ENCODE measurements at places on chromosomes 3 and 15.

GRCh38 chr3:17044855-17045254, 160.1 kb downstream of the PLCL2 start:
- no peak for DNase-seq

DNA sequence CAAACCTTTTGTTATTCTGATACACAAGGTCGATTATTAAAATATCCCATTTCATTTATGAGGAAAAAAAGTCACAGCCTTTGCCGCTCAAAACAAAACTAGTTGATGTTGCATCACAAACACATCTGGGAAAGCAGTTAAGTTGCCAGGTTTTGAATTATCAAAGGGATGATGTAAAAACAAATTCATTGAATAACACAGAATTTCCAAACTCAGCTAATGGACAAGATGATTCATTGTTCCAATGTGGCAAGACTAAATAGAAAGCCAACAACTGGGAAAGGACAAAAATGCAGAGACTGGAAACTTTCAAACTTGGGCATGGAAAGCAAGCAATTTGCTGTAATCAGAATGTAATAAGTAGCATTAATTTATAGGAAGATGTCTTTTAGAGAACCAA, 610.0 kb upstream of the ZNF385D start:
- peak; percentile 41 for DNase-seq

DNA sequence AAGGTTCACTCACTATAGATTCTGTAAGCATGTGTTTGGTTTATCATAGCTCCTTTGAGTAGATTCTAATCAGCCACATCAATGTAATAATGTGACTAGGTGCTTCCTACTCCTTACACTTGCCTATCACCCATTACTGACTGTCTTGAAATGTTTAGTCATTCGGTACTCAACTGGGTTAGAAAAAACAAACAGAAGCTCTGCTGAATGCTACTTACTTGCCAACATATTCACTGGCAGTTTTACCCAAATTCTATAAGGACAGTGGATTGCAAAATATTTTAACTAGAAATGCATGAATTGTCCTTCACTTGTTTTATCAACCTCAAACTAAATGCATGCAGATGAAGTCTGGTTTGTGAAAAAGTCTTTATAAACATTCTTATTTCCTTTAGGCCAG, 352.1 kb upstream of the ALCAM start:
- peak; percentile 3 for DNase-seq

GRCh38 chr3:46661776-46662766, 31.4 kb downstream of the ALS2CL start:
- no peak for DNase-seq

GRCh38 chr15:35325374-35325941, 220.5 kb downstream of the DPH6 start:
- DNase-seq, result no peak

- DNase-seq, result no peak
These were observed 39.9 kb downstream of the LEO1 start for GRCh38 chr15:51931638-51932037.

DNA sequence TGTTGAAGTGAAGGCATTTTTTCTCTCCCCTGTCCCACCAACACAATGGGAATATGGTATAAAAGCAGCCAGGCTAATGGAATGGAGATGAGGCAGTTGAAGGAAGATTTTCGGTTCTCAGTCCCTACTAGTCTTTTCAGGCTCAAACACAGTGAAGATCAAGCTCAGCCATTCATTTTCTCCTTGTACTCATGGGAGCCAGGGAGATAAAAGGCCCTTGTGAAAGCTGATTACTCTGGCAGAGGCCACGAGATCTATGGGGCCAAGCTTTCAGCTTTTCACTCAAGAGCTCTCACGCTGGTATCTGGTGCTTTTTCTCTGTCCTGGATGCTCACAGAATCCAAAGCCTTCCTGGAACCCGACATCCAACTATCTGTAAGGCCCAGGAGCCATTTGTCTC, 14.5 kb upstream of the FAN1 start:
- DNase-seq, result no peak

GRCh38 chr3:183341545-183342288, 86.7 kb downstream of the MCF2L2 start:
- DNase-seq, result no peak

- peak; percentile 84 for DNase-seq
These were observed 388.0 kb downstream of the ZBTB20 start for GRCh38 chr3:114758831-114759699.

GRCh38 chr3:25749031-25749581, 34.1 kb downstream of the NGLY1 start:
- DNase-seq, result no peak

GRCh38 chr15:88322461-88322860, 65.9 kb upstream of the NTRK3 start:
- DNase-seq, result no peak

DNA sequence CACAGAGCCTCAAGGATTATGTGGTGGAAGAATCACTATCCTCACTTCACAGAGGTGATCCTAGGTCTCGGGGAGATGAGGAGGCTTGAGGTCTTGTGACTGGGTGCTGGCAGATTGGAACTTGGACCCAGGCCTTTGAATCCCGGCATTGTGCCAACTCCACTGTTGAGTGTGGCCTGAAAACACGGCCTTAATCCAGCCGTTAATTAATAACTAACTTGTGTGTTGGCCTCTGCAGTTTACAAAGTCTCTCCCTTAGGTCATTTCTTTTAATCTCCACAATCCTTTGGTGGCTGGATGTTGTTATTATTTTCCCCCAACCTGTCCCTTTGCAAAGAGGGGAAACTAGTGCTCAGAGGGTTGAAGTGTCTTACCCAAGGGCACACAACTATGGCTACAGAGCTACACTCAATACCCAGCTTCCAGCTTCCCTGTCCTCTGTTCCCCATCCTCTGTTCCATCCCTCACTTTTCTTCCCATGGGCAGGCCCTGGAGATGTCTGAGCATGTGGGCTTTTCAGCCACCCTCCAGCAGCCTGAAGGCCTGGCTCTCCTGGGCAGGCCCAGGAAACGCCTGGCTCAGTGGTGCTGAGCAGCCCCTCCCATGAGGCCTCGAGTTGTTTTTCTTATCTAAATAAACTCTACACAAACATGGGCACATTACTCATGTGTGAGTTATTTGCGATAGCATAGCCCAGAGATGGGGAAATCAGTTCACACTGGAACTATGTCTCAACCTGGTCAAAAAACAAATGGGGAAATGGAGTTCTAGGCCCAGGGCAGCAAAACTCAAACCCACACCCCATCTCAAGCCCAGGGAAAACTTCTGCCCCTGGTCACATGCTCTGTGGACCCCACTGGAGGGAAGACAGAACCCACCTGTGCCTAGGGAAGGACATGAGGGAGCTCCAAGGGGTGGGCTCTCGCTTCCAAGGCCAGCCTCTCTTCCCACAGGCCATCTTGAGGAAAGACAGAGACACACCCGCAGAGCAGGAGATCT, 16.8 kb upstream of the SMAD3 start:
- DNase-seq, result peak; percentile 92

- DNase-seq, result no peak
These were observed 21.7 kb upstream of the CGNL1 start for GRCh38 chr15:57354436-57355123.

GRCh38 chr3:99658274-99658673, 19.9 kb downstream of the COL8A1 start:
- no peak for DNase-seq

GRCh38 chr15:56047354-56047753, 53.9 kb upstream of the NEDD4 start:
- DNase-seq, result peak; percentile 68

DNA sequence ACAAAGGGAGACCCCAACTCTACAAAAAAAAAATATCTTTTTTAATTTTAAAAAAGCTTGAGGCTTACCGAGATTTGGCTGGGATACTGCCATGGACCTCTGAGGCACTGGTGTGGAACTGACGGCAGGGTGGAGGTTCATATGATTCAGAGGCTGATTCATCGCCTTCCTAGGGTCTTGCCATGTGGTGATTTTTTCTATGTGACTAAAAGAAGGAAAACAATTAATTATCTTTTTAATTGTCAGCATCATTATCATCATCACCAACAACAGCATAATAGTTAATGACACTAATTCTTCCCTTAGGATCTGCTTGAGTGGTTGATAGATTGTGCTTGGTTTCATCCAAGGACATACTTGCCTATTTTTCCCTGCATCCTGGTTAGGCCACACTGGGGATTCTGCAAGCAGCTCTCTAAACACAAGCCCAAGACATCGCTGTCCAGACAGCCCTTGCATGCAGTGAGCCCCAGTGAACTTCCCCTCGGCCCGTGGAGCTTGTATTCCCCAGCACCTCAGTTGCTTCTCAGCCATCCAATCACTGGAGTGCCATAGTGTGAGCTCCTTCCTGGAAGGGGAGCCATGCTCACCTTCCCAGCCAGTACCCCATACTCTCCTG, 84.9 kb downstream of the WWTR1 start:
- peak; percentile 65 for DNase-seq

DNA sequence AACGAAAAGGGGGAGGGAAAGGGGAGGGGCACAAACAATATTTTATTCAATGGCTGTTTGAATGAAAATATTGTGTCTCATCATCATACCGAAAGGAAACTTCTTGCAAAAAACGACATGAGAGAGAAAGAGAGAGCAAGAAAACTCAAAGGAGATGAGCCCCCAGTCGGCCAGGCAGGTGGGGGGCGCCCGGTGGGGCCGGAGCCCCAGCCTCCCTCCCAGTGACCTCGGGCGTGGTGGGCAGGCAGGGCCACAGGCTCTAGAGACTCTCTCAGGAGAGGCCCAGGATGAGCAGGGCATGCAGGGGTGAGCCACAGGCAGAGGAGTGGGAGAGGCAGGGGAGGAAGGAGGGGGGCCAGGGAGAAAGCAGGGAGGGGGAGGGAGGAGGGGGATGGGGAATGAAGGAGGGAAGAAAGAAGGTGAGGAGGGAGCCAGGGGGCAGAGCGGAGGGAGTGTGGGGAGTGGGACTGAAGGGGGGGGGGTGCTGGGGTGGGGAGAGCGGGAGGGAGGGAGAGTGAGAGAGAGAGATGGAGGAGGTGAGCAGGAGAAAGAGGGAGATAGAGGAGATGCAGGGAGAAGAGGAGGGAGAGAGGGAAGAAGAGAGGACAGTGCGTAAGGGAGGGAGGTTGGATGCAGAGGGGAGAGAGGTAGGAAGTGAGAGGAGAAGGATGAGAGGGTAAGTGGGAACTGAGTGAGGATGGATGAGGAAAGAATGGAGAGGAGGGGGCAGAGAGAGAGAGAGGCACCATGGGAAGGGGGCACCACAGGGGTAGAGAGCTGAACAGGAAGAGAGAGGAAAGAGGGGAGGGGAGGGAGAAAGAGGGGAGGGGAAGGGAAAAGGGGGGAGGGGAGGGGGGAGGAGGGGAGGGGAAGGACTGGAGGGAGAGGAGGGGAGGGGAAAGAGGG, 14.1 kb upstream of the TMEM115 start:
- no peak for DNase-seq

- no peak for DNase-seq
These were observed 10.5 kb downstream of the IL17RD start for GRCh38 chr3:57154470-57155309.

DNA sequence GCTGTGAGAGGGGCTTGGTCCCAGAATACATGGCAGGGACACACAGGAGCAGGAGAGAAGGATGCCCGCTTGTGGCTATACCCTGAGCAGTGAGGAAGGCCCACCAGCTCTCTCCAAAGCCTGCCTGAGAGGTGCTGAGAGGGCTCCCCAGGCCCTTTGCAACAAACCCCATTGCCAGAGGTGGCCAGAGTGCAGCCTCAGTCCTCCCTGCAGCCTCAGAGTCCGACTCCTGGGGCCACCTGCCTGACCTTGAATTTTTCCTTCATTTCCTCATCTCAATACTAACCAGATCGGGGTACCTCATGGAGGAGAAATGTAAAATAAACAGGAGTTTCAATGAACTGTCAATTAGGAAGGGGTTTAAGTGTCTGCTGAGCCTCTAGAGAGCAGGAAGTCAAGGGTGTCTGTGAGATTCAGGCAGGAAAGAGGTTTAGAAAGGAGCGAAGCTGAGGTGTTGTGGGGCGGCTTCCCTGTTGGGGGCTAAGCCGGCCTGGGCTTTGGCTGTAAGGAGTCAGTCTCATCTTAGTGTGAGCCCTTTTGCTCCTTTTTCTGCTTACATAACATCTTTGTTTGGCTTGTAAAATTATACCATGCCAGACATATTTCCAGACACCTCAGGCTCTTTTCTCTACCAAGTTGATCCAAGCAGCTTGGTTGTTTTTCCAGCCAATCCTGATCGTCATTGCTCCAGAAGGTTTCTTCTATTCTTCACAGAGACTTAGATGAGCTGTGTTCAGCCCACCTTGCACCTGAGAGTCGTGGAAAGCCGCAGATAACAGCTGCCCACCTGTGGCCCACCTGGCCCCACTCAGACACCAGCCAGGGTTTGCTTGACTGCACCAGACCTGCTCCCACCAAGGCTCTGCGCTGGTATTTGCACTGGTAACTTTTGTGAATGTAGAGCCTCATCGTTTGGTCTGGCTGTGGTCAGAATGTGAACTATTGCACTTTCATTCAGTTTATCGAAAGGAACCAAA, 36.7 kb downstream of the CMTM7 start:
- DNase-seq, result no peak

DNA sequence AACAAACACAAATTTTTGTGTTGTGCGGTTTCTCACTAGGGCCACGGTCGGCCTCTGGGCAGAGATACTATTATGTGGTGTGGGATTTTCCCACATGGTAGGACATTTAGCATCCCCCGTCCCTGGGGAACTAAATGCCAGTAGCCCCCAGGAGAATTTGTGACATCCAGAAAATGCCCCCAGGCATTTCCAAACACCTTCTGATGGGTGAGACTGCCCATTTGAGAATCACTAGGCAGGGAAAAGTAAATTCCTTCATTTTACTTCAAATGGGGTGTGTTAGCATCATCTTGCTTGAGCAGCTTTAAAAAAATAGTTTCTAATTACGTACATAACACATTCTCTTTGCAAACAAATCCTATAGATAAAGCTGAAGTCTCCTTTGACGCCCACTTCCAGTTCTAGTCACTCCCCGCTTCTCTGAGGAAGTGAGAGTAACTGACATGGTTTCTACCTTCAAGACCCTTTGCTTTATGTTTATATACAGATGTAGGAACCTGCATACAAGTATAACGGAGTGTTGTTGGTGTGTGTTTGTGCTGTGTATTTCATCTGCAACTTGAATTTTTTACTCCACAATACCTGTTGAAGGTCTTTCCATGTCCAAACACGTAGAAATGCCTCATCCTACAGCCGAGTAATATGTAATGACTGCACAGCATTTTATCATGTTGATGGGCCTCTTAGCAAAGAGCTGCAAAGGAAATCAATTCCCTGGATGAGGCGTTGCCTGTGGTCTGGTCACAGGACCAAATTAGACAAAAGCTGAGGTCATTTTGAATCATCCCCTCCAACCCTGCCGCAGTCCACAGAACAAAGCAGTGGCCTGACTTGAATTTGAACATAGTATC, 31.4 kb upstream of the ZBTB38 start:
- DNase-seq, result peak; percentile 93

DNA sequence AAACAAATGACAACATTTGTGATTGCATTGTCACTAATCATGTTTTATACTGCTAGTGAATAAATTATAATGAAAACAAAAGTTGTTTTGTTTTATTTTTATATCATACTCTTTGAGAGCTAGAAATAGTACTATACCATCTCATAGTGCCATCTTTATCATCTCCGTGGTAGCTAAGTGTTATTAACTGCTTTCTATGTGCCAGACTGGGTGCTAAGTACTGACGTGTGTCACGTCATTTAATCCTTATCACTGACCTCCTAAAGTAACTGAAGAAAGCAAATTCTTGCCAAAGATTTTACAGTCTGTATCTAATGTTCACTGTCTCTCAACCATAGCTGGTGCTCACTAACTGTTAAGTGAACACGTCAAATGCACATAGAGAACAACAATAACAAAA, 99.5 kb upstream of the CNTN3 start:
- DNase-seq, result no peak

All from fibroblast of pulmonary artery (primary cell).